ENCODE measurements at places on chromosomes 1 and 21.
A peak's percentile ranks its signal among the peaks of the same experiment; 100 is the strongest.

GRCh38 chr1:32636914-32637645 lies 13.3 kb downstream of the ZBTB8OS start:
- no peak for DNase-seq

DNA sequence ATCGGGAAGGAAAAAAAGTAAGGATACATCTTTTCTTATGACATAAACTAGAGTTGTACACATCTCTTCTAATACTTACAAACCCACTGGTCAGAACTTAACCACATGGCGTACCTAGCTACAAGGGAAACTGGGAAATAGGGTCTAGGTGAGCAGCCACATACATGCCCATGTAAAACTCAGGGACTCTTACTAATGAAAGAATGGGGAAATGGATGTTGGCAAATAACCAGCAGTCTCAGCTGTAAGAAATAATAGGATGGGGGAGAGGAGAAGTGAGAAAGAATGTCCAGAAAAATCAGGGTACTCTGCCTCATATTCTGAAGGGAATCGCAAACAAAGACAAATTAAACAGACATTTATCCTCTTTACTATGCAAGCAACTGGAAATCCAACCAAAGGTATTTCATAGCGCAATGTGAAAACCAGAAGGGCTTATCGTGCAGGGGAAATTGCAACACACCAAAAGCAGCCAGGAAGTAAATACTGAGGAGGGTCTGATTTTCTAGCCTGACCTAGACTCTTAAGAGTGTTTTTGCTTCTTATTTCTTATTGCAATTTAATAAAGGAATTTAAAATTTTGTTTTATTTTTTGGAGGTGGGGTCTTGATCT lies 17.5 kb downstream of the GTF2B start:
- DNase-seq, result no peak

- no peak for DNase-seq
Observed at GRCh38 chr1:245863566-245864184, 643.4 kb downstream of the SMYD3 start.

DNA sequence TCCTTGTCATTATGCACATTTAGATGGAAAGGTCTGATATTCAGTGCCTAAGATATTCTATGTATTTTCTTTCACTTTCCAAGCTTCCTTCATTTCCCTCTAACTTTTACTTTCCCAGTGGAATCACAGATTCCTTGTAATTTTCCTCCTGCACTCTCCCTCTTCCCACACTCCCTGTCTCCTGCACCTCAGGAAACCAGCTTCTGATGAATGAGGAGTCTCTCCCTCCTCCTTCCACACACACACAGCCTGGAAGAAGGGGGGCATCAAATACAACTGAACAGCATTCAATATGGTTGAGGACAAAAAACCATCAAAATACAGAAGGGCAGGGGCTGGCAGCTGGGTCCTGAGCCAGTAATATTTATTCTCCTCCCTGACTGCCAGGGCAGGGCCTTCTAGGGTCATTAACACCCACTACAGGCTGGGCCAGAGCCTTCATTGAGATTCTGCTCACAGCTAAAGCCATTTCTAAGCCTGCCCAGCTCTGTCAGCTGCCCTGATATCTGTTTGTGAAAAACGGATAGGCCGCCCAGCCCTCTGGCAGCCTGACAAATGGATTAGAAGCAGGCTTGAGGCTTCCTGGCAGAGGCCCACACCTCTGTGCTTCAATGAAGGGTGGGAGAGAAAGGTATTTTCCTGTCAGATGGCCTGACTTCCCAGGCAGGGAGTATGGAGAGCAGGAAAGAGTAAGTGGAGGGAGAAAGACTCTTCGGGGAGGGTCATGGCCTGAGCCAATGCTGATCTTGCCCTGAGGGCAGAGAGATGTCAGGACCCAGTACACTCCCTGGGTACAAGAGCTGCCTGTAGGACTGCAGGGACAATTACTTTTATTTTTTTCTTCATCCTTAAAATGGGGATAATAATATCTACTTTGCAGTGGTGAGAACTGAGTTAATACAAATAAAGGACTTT lies 138.9 kb upstream of the SPATA6 start:
- no peak for DNase-seq

GRCh38 chr1:53317646-53318539 lies 10.0 kb downstream of the LRP8 start:
- no peak for DNase-seq

- peak; percentile 19 for DNase-seq
Observed at GRCh38 chr1:3902571-3903091, 2.6 kb upstream of the C1orf174 start.

DNA sequence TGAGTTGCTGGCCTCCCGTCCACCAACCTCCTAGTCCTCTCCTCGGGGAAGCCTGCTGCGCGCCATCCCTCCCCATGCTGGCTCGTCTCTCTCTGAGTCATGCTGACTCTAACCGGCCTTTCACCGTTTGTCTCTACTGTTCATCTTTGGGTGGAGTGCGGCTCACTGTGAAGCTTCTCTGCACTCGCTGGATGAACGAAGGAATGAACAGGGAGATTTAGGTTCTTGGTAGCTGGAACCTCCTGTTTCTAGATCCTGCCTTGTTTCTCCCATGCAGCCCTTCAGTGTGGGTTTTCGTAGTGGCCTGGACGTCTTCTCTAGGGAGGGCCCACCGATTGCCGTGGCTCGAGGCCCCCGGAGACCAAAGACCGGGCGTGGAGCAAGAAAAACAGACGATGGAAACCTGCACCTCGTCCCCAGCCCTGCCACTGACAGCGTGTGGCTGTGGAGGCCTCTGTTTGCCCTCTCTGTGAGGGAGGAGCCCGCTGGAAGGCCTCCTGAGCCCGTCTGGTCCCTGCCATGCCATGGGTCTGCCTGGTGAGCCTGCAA lies 227.6 kb upstream of the C1orf174 start:
- DNase-seq, result no peak

- DNase-seq, result no peak
Observed at GRCh38 chr1:58619286-58620054, 42.4 kb upstream of the TACSTD2 start.

DNA sequence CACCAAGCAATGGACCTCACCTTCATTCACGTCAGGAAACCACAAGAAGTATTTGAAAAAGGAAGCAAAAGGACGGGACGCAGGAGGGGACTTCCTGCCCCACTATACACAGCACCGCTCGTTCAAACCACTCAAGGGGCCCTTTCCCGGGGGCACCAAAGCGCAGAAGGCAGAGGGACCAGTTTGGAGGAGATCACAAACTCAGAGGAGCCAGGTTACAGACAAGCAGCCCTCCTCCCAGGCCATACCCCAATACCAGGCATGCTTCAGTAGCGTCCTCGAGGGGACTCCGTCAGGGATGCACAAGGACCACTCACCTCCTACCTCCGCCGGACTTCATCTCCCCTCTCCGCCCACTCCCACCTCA lies 685 bp downstream of the CRTC2 start:
- DNase-seq, result peak; percentile 28

- peak; percentile 77 for DNase-seq
Observed at GRCh38 chr1:57109883-57110282, 144.1 kb upstream of the C8B start.

- no peak for DNase-seq
Observed at GRCh38 chr1:66433611-66434010, 100.3 kb upstream of the SGIP1 start.

DNA sequence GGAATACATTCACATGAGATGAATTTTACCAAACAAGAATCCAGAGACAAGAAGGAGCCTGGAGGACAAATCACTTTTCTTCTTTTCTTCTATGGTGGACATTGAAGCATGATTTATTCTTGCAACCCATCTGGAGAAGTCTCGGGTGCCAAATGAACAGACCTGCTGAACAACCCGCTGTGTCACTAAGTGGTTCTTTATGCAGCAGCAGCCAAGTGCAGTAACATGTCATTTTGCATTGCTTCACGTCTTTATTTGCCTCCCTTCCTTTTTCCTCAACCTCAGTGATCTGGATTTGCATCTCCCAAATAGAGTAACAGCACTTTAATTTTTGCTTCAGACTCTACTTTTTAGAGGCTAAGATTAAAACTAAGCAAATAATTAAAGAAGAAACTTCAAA lies 50.0 kb upstream of the TENT5C start:
- DNase-seq, result no peak

DNA sequence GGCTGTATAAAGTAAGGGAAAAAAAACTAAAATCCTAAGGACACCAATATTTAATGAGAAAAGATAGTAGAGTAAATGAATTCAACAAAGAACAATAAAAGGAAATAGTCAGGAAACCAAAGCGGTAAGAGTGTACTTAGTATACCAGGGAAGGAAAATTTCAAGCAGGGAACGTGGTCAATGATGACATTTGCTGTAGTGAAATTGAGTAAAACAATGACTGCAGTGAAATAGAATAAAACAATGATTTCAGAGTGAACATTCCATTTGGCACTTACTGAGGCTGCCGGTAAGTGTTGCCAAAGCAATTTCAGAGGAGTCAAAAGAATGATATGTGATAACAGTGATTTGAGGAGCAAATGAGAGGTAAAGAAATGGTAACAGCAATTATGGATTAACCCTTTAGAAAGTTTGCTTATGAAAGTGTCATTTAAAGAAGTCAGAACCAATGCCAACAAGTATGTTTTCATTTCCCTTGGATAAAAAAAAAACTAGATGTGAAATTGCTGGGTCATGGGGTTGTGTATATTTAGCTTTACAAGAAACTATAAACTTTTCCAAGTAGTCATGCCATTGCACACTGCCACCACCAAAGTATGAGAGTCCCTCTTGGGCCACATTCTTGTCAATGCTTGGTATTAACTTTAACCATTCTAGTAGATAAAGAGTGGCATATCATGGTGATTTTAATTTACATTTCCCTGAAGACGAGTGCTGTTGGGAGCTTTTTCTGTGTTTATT lies 50.5 kb downstream of the VCAM1 start:
- no peak for DNase-seq

- no peak for DNase-seq
Observed at GRCh38 chr1:245255783-245256182, 101.0 kb downstream of the KIF26B start.

DNA sequence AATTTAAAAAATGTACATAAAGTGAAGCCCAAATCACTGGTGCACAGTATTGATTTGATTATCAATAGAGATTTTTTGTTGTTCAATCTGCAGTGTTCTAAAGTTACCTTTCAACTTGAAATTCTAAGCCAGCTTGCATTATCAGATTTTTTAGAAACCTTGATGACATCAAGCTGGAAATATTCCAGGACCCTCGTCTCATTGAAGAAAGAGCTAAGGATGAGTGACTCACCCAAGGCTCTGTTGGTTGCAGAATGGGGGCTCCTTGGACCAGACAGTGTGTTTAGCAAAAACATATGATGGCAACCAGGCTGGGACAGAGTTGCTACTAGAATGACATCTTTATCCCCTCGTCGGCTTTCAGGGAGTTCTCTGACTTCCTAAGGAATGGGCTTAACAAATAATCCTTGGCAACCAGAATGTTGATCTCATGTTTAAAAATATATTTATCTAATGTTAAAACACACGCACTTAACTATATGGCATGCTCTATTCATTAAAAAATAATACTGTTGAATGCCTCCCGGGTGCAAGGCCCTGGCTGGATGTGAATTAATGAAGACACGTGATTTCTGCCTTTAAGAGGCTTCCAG lies 79.7 kb downstream of the RUNX3 start:
- no peak for DNase-seq

DNA sequence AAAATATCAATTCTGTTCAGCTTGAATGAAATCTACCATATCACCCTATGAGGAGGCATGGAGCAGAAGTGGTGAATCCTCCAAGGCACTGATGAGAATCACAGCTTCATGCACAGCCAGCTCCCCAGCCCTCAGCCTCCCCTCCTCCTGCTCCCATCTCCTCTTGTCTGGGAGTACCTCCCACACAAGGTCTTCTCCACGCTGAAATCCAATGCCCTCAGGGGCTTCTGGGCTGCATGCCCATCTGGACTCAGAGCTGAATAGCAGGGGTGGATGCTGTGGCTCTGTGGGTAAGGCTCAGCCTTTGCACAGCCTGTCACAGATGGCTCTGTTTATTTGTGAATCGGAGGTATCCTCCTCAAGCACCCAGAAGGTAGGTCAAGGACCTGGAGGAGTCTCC lies 48.6 kb downstream of the KCNC4 start:
- DNase-seq, result peak; percentile 93

DNA sequence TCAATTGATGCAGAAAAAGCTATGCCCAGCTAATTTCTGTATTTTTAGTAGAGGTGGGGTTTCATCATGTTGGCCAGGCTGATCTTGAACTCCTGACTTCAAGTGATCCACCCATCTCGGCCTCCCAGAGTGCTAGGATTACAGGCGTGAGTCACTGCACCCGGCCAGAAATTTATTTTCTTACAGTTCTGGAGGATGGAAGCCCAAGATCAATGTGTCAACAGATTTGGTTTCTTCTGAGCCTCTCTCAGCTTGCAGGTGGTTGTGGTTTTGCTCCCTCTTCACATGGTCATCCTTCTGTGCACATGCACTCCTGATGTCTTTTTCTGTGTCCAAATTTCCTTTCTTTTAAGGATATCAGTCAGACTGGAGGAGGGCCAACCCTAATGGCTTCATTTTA lies 35.6 kb downstream of the SHCBP1L start:
- no peak for DNase-seq

DNA sequence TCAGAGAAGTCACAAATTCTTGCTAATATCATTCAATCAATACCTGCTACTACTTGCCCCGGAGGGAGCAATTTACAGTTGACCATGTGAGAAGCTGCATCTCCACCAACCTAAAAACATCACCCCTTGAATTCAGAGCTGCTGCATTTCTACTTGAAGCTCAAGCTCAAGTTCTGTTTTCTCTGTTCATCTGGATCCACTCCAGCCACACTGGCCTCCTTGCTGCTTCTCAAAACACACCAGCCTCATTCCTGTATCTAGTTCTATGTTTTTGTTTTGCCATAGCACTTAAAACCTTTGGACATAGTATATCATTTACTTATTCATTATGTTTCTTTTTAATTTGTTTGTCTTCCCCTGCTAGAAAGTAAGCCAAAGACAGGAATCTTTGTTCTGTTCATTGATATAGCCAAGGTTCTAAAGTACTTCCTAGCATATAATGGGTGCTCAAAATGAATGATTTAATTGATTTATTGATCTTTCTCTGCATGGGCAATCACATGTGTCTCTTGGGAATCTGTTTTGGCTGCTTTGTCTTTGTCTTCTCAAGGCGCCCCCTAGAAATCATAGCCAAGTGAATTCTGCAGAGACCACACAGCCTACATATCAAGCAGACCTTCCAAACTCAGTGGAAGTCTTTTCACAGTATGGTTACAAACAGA lies 23.6 kb downstream of the SYF2 start:
- DNase-seq, result no peak

GRCh38 chr1:32454726-32455125 lies 10.1 kb upstream of the ZBTB8B start:
- no peak for DNase-seq

- no peak for DNase-seq
Observed at GRCh38 chr21:15706696-15707095, 23.1 kb upstream of the USP25 start.

GRCh38 chr21:37865156-37865555 lies 51.1 kb downstream of the KCNJ6 start:
- DNase-seq, result no peak

GRCh38 chr1:24860841-24861240 lies 69.2 kb downstream of the RUNX3 start:
- DNase-seq, result no peak

DNA sequence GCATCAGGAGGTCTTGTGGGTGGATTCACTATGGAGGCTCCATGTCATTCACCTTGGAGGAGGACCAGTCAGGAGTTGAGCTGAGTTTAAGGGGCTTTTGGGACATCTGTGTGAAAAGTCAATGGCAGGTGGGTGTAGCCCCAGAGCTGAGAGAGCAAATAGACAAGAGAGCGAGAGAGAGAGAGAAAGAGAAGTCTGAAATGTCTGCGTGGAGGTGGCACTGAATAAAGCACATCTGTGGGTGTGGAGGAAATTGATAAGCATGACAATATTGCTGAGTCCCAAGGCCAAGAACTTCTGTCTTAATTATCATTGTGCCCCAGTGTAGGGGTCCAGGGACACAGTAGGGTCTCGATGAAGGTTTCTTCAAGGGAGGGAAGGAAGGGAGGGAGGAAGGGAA lies 79.5 kb upstream of the VAMP3 start:
- no peak for DNase-seq
